CD4-positive, alpha-beta T cell treated with Interleukin-4 for 4 hours (primary cell): ENCODE measurements at places on chromosomes 16 and 17.

DNA sequence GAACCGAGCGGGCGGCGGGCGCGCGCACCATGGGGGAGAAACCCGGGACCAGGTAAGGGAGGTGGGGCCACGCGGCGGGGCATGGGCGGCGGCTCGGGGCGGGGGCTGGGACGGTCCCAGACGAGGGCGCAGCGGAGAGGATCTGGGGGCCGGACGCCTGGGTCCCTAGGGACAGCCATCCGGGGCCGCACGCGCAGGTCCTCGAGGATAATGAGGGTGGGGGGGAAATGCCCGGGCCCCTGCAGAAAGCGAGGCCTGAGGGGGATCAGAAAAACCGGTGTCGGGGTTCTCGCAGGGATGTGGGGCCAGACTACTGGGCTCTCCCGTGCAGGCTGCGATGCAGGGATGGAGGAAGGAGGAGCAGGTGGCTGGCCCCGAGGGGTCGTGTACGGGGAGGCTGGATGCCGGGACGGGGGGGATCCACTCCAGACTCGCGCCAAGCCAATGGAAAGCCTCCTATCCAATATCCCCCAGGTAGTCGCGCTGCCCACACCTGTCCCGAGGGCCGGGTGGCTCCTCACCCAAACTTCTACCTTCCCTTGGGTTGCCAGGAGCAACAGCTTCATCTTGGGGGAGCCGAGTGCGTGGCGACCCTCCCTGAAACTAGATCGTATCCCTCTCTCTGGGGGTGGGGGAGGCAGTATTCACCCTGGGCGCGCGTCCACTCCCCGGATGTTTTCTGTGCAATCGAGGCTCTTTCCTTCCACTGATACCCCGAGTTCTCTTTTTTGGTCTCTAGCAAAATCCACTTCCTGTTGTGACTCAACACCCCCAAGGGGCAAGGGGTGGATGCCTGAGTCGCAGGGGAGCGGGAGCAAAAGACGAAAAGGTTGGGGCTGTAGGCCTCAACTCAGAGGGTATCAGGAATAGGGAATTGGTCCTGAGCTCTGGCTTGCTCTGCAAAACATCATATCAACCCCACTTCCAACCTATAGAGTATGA, 532 bp downstream of the ARRB2 start:
- DNase-seq, result peak; percentile 76

DNA sequence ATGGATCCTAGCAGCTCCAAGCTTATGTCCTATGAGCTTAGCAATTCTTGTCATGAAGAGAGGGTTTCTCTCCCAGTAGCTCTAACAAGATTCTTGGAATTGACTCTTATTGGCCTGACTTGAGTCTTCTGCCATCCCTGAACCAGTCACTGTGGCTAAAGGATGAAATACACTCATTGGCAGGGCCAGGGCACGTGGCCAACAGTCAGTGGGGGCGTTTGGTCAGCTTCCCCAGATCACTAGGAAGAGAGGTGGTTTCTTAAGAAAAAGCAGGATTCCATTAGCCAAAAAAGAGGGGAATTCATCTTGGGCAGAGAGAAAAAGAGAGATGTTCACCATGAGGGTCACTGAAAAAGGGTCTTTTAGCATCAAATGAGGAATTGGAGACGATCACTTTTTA, 363.2 kb downstream of the SNX29 start:
- no peak for DNase-seq

GRCh38 chr17:44982113-44982702, 14.1 kb upstream of the C1QL1 start:
- DNase-seq, result no peak

DNA sequence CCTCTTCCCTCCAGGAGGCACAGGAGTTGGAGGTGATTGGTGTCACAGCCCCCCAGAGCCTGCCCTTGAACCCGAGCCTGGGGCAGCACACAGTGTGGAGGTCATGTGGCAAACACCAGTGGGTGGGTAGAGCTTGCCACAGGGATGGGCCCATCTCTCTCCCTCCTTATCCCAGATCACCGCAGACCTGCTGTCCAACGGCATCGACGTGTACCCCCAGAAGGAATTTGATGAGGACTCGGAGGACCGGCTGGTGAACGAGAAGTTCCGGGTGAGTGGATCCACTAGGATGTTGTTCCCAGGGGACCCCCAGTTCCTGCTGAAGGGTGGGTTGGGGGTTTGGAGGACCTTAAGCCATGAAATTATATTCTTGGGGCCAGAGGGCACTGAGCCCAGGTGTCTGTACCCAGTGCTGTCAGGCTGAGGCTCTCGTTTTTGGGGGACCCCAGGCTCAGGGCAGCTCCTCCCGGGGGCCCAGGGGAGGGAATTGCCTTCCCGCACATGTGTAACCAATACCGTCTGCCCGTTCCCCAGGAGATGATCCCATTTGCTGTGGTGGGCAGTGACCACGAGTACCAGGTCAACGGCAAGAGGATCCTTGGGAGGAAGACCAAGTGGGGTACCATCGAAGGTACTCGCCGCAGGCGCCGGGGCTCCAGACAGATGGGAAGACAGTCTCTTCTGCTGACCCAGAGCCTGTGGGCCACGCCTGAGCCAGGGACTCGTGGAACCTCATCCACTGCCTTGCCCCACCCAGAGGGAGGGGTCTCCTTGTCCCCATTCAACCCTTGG, 351.9 kb downstream of the SEC14L1 start:
- no peak for DNase-seq

- DNase-seq, result no peak
These were observed 7.3 kb downstream of the DLX4 start for GRCh38 chr17:49976163-49976827.

DNA sequence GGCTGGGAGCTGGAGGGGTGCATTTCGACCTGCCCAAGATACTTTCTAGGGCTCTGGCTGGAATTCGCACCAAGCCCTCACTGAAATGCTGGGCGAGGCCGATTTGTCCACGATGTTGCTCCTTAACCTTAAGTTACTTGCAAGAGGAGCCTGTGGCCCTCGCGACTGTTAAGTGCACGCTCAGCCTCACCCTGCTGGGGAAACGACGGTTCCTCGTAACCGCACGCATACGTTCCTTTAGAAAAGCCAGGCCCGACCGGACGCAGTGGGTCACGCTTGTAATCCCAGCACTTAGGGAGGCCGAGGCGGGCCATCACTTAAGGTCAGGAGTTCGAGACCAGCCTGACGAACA, 607 bp upstream of the NCOR1 start:
- no peak for DNase-seq

GRCh38 chr16:54201200-54201599, 85.4 kb downstream of the IRX3 start:
- no peak for DNase-seq

DNA sequence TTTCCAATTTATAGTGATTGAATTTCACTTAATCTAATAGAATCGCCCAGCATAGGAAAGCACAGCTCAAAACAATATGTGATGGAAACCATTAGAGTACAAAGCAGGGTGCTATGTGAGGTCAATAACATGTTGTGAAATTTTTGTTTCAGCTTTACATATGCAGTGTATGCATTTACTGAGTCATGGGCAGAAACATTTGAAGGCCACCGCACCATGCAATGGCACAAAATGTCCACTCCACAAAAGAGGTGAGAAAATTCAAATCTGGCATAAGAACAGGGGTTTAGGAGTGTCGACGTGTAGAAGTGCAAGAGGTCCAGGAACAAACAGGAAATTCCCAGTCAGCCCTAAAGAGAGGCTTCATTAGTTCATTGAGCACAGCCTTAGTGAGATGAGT, 131.2 kb downstream of the ANKFN1 start:
- DNase-seq, result no peak

DNA sequence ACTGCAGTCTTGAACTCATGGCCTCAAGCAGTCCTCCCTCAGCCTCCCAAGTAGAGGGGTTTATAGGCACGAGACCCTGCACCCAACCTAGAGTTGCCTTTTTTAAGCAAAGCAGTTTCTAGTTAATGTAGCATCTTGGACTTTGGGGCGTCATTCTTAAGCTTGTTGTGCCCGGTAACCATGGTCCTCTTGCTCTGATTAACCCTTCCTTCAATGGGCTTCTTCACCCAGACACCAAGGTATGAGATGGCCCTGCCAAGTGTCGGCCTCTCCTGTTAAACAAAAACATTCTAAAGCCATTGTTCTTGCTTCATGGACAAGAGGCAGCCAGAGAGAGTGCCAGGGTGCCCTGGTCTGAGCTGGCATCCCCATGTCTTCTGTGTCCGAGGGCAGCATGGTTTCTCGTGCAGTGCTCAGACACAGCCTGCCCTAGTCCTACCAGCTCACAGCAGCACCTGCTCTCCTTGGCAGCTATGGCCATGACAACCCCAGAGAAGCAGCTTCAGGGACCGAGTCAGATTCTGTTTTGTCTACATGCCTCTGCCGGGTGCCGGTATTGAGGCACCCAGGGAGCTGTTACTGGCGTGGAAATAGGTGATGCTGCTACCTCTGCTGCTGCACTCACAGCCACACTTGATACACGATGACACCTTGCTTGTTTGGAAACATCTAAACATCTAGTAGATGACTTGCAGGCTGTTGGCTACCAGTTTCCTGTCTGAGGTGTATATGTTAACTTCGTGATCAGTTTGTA, 3.3 kb downstream of the RPL13 start:
- DNase-seq, result no peak

DNA sequence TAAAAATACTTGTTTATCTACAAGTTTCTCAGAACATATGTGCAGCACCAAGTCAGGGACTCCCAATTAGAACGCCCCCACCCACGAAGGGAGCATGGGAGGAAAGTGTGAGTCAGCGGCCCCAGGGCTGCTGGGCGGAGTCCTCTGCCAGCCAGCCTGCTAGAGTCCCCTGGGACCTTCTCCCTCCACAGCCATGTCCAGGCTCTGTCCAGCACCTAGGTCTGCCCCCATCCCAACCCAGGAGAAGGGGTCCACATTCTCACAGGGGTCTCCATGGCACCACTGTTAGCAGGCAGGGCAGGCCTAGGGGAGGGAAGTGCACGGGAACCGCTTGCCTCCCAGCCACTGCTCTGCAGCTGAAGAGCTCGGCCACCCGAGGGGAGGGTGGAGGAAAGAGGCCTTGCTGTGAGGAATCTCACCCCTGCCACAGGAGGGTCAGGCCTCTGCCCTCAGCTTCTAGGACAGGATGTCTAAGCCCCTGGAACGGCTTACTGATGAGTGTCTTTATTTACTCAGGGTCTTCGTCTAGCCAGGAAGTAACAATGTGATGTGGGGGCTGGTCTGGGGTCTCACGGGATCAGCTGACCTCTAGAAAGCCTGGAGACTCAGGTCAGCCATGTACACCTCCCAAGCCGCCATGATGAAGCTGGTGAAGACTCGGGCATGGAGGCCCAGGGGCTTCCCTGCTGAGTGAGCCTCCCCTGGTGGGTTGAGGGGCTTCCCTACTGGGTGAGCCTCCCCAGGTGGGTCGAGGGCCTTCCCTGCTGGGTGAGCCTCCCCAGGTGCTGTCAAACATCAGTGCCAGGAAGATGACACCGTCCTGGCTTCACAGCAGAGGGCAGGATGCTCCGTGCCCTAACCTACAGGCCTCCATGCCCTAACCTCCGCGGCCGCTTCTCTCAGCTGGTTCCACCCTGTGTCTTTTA, 190.3 kb downstream of the RBFOX3 start:
- DNase-seq, result no peak

GRCh38 chr17:76789235-76789788, 51.4 kb downstream of the MFSD11 start:
- no peak for DNase-seq

GRCh38 chr17:57668332-57668731, 76.8 kb downstream of the CCDC182 start:
- no peak for DNase-seq

- no peak for DNase-seq
These were observed 69.8 kb downstream of the PRKCA start for GRCh38 chr17:66372182-66372581.

DNA sequence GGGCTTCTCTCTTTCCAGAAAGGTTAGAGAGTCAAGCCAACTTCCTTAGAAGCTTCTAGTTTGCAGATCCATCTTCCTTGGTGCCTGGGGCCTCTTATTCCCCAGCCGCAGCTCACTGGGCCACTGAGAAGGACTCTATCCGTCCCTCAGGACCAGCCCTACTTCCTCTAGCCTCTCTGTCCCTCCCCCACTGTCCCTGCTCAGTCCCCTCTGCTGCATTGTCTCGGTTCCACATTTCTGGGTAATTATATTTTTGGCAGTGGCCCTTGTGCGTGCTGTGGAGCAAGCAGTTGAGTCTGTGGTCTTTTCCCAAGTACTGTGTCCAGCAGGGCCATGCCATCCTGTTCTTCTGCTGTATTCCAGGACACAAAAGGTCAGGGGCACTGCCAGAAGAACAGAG, 17.8 kb downstream of the IRX3 start:
- no peak for DNase-seq

- DNase-seq, result no peak
These were observed 44.0 kb downstream of the ANKRD11 start for GRCh38 chr16:89446136-89446974.

DNA sequence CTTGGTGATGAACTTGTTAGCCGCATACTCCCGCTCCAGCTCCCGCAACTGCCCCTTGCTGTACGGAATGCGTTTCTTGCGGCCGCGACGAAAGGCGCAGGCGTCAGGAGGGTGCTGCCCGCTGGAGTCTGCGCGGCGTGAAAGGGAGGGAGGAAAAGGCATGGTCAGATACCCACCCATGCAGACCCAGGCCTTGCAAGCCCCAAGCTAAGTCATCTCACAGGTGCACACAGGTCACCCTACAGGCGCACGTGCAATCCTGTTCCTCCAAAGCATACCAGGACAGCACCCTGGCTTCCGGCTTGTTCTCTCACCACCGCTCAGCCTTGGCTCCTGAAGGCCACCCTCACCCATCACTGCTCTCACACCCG, 1.6 kb downstream of the HOXB13 start:
- DNase-seq, result no peak

DNA sequence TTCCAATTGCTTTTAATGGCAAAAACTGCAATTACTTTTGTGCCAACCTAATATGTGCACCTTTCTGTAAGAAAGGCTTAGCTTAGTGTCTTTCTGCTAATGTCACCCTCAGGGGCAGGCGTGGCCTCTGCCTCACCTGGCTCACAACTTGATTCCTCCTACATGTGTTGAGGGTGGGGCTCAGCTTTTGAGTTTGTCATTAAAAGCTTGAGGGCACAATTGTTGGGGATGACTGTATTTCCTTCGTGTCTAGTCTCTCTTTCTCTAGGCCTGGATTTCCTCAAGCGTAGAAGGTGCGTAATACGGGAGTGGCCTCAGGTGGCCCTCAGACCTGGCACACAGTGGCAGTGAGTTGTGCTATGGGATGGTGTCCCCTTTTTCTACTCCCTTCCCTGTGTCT, 94.4 kb downstream of the CLEC16A start:
- no peak for DNase-seq

- no peak for DNase-seq
These were observed 247.8 kb downstream of the ENGASE start for GRCh38 chr17:79322211-79323123.

DNA sequence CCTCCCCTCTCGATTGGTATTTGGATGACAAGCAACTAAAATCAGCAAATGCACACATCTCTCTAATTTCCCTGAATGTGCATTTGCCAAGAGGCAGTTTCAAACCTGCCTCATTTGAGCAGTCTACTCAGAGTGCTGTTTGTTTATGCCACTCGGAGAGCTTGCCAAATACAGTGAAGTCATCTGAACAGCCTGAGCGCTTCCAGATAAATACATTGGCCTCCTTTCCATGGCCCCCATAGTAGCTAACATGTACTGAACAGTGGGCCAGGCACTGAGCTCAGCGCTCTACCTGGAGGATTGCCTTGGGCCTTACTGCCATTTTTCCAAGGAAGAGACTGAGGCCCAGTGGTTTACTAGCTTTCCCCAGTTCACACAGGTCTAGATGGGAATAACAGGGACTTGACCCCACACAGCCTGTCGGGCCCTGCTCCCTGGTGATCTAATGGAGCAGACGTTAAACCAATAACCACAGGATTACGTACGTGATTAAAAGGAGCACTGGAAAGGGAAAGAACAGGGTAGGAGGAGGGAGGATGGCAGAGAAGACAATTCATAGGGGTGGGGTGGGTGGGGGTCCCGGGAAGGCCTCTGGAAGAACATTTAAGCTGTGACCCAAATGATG, 18.7 kb upstream of the ANKRD40CL start:
- no peak for DNase-seq
